ENCODE measurements at places on chromosomes 4 and X. TPM values are rescaled to one million over a fixed set of nuclear protein-coding genes. Genes with fewer than 3 reads are reported as not detected.

- H3K4me3 ChIP-seq = no peak overlapping the region
- H3K27ac ChIP-seq = no peak overlapping the region
- H3K36me3 ChIP-seq = no peaks in the 10 kb centered on the region
- no peaks in the 10 kb centered on the region for H3K4me1 ChIP-seq
Measured at GRCh38 chr4:112818594-112818965, 181.6 kb downstream of the LARP7 start.

- no peaks in the 10 kb centered on the region for H3K36me3 ChIP-seq
- no peak overlapping the region for H3K27ac ChIP-seq
- no peaks in the 10 kb centered on the region for H3K27me3 ChIP-seq
- DNase-seq = no peak
Measured at GRCh38 chr4:181950372-181951127, 292.7 kb upstream of the TENM3 start.

- H3K4me1 ChIP-seq = no peaks in the 10 kb centered on the region
- no peak for DNase-seq
- H3K27ac ChIP-seq = no peak overlapping the region
- H3K36me3 ChIP-seq = no peaks in the 10 kb centered on the region
Measured at GRCh38 chrX:65034292-65034667, 58.0 kb upstream of the ZC4H2 start.

GRCh38 chr4:113616443-113616842 lies 145.1 kb downstream of the CAMK2D start:
- no peaks in the 10 kb centered on the region for H3K36me3 ChIP-seq
- H3K27ac ChIP-seq = no peak overlapping the region
- no peak for DNase-seq
- no peak overlapping the region for H3K4me3 ChIP-seq
- H3K4me1 ChIP-seq = no peaks in the 10 kb centered on the region
- no peaks in the 10 kb centered on the region for H3K27me3 ChIP-seq

- no peak overlapping the region for H3K4me3 ChIP-seq
- no peaks in the 10 kb centered on the region for H3K4me1 ChIP-seq
- H3K27me3 ChIP-seq = no peaks in the 10 kb centered on the region
- no peak for DNase-seq
- no peaks in the 10 kb centered on the region for H3K36me3 ChIP-seq
Measured at GRCh38 chr4:136709897-136710296, 822.4 kb downstream of the PCDH18 start.

DNA sequence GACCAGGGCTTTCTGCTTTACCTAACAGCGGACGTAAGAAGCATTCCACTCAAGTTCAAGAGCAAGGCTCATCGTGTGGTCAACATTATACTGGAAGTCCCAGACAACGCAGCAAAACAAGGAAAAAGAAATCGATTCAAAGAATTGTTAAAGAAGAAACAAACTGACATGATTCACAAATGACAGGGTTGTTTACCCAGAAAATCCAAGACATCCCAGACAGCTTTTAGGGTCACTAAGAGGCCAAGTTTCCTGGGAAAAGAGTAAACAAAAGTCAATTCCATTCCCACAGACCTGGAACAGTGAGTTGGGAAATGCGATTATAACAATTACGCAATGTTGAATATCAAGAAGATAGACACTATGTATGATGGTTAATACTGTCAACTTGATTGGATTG lies 21.5 kb upstream of the HTRA3 start:
- peaks cover 18% of the 10 kb centered on the region for H3K4me1 ChIP-seq
- H3K27ac ChIP-seq = peak overlapping the region; percentile 58

DNA sequence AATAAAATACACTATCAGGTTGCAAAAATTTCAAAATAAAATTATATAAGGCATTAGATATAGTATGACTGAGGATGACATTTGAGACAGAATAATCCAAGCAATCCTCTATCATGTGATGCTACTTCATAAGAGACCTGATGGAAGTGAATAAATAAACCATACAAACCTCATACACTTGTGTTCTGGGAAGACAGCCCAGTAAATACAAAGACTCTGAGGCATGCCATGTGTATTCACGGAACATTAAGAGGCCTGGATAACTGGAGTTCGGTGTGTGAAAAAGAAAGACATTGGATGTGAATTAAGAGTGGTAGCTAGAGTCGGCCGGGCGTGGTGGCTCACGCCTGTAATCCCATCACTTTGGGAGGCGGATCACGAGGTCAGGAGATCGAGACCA lies 364.2 kb downstream of the ADAM29 start:
- no peaks in the 10 kb centered on the region for H3K27me3 ChIP-seq
- H3K4me3 ChIP-seq = no peak overlapping the region
- no peak overlapping the region for H3K27ac ChIP-seq
- no peaks in the 10 kb centered on the region for H3K4me1 ChIP-seq
- no peaks in the 10 kb centered on the region for H3K36me3 ChIP-seq
- DNase-seq = no peak

GRCh38 chr4:107562316-107562715 lies 157.7 kb downstream of the PAPSS1 start:
- no peak for DNase-seq
- no peak overlapping the region for H3K27ac ChIP-seq
- no peak overlapping the region for H3K4me3 ChIP-seq
- no peaks in the 10 kb centered on the region for H3K36me3 ChIP-seq

- H3K4me3 ChIP-seq = no peak overlapping the region
- H3K36me3 ChIP-seq = no peaks in the 10 kb centered on the region
- no peak for DNase-seq
- no peaks in the 10 kb centered on the region for H3K4me1 ChIP-seq
- no peak overlapping the region for H3K27ac ChIP-seq
Measured at GRCh38 chr4:40038977-40039376, 17.7 kb upstream of the N4BP2 start.

DNA sequence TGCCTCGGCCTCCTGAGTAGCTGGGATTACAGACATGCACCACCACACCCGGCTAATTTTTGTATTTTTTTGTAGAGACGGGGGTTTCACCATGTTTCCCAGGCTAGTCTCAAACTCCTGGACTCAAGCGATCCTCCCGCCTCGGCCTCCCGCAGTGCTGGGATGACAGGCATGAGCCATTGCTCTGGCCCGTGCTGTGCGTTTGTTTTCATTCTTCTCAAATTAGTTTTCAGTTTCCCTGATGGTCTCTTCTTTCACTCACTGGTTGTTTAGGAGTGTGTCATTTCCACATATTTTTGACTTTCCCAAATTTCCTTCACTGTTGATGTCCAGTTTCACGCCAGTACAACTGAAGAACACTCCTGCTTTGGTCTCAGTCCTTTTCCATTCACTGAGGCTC lies 31.8 kb downstream of the SH3TC1 start:
- peaks cover 78% of the 10 kb centered on the region for H3K36me3 ChIP-seq
- H3K4me3 ChIP-seq = no peak overlapping the region
- no peak overlapping the region for H3K27ac ChIP-seq
- H3K4me1 ChIP-seq = peaks cover 19% of the 10 kb centered on the region
- no peak for DNase-seq

- H3K4me3 ChIP-seq = no peak overlapping the region
- no peak for DNase-seq
- H3K27ac ChIP-seq = no peak overlapping the region
- no peaks in the 10 kb centered on the region for H3K4me1 ChIP-seq
Measured at GRCh38 chr4:76365636-76366035, 55.3 kb downstream of the CCDC158 start.

DNA sequence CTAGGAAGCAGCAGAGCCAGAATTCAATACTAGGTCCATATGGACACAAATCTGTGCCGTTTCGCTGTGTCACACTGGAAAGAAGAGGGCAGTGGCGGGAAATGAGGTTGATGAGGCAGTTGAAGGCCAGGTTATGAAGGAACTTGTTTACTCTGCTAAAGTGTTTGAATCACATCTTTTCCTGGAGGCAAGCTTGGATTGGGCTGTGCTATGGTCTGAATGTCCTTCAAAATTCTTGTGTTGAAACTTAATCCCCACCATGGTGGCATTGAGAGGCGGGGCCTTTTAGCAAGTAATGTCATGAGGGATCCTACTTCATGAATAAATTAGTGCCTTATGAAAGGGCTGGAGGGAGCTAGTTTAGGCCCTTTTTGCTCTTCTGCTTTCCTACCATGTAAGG lies 2.1 kb upstream of the ERCC6L start:
- H3K27ac ChIP-seq = no peak overlapping the region
- no peaks in the 10 kb centered on the region for H3K4me1 ChIP-seq
- H3K27me3 ChIP-seq = no peaks in the 10 kb centered on the region
- no peaks in the 10 kb centered on the region for H3K36me3 ChIP-seq
- no peak for DNase-seq

DNA sequence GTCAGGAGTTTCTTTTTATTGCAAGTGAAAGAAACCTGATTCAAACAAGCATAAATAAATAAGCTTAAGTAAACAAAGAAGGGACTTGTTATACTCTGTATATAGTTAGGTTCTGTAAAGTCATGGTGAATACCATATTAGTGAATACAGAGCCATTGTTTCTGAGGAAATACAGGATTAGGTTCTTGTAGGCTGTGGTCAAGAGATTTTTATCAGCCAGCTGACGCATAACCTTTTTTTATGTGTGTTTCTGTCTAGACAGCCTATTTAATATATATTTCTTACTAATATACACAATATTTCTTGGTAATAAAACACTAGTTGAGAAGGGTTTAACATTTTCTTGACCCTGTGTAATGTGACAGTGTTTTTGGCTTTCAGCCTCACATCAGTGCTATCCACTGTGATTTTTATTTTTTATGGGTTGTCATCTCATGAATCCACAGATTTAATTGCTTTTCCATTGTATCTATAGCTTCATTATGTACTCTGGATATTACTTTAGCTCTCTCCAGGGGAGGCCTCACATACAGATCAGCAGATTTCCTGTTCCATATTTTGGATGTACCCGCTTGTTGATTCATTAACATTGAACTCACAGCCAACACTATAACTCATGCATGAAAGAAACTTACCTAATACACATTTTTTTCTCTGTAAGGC lies 8.0 kb downstream of the HERC3 start:
- H3K27ac ChIP-seq = peak overlapping the region; percentile 59
- peaks cover 47% of the 10 kb centered on the region for H3K4me1 ChIP-seq
- no peaks in the 10 kb centered on the region for H3K27me3 ChIP-seq
- H3K36me3 ChIP-seq = no peaks in the 10 kb centered on the region
- no peak overlapping the region for H3K4me3 ChIP-seq
- DNase-seq = no peak

DNA sequence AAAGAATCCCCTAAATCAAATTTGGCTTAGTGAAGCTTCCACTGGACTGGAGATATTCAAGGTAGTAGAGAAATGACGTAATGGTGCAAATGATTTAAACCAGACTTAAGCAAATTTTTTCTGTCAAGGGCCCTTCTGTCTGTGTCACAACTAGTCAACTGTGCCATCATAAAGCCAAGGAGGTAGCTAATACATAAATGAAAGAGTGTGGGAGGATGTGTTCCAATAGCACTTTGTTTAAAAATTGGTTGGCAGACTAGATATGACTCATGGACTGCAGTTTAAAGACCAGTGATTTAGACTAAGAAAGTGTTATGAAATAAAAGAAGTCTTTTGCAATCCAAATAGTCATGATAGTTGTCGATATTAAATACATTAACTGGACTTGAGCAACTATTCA lies 24.3 kb upstream of the TEX13C start:
- DNase-seq = no peak
- no peaks in the 10 kb centered on the region for H3K36me3 ChIP-seq
- H3K4me3 ChIP-seq = no peak overlapping the region
- peak overlapping the region; percentile 66 for H3K27ac ChIP-seq
- no peaks in the 10 kb centered on the region for H3K27me3 ChIP-seq

GRCh38 chr4:36640876-36641275 lies 359.5 kb downstream of the DTHD1 start:
- H3K4me3 ChIP-seq = no peak overlapping the region
- H3K4me1 ChIP-seq = no peaks in the 10 kb centered on the region
- no peak overlapping the region for H3K27ac ChIP-seq
- H3K27me3 ChIP-seq = no peaks in the 10 kb centered on the region
- H3K36me3 ChIP-seq = no peaks in the 10 kb centered on the region
- no peak for DNase-seq

GRCh38 chr4:108589961-108590360 lies 30.4 kb upstream of the RPL34 start:
- no peak overlapping the region for H3K27ac ChIP-seq
- DNase-seq = no peak
- H3K27me3 ChIP-seq = no peaks in the 10 kb centered on the region
- H3K4me3 ChIP-seq = no peak overlapping the region

DNA sequence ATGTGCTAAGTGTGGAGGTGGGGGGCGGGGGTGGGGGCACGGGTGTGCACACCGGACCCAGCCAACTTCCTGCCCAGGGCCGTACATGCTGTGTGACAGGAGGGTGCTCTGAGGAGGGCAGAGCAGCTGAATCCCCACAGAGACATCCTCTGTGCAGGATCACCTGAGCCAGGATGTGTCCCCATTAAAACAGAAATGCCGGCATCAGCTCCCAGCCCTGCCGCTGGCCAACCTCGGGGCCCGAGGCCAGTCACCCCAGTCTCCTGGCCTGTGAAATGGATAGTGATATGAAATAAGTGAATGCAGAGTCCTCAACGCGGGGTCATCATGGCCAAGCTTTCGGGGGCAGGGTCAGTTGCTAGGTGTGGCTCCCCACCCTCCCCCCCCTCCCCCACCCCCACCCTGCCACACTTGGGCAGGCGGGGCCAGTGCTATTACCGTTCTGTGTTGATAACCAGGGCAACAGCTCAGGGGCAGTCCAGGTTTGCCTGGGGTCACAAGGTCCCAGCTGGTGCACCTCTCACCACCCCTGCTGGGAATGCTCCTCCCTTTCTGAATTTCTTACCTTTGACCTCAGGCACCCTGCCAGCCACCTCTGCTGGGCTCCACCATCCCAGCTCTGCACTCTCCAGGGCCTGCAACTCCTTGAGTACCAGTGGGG lies 227.2 kb upstream of the PSAPL1 start:
- no peak for DNase-seq
- H3K36me3 ChIP-seq = no peaks in the 10 kb centered on the region
- H3K27ac ChIP-seq = no peak overlapping the region
- H3K4me3 ChIP-seq = no peak overlapping the region
- no peaks in the 10 kb centered on the region for H3K4me1 ChIP-seq

- H3K27ac ChIP-seq = no peak overlapping the region
- H3K4me3 ChIP-seq = no peak overlapping the region
- no peaks in the 10 kb centered on the region for H3K36me3 ChIP-seq
- H3K4me1 ChIP-seq = no peaks in the 10 kb centered on the region
Measured at GRCh38 chr4:129806986-129807385, 711.0 kb downstream of the C4orf33 start.

GRCh38 chr4:109996526-109996925 lies 83.8 kb downstream of the EGF start:
- H3K27me3 ChIP-seq = peaks cover 10% of the 10 kb centered on the region
- no peak overlapping the region for H3K27ac ChIP-seq
- H3K36me3 ChIP-seq = no peaks in the 10 kb centered on the region

Gene AFP
- total RNA-seq = not detected

Gene VSIG4
- 131 TPM for total RNA-seq

Gene MAGEC1
- not detected for total RNA-seq

Gene WDR45
- 47.5 TPM for total RNA-seq

Gene SSX4B
- not detected for total RNA-seq

Gene CSAG1
- not detected for total RNA-seq

Gene GPC4
- 34.4 TPM for total RNA-seq

Gene ARHGAP10
- 22.0 TPM for total RNA-seq

Gene OCRL
- total RNA-seq = 22.9 TPM

Gene FGFBP1
- total RNA-seq = 52.1 TPM

Gene TKTL2
- total RNA-seq = not detected

Gene ASB9
- total RNA-seq = 2.7 TPM

Gene SAP30
- total RNA-seq = 14.8 TPM
